ENCODE measurements at places on chromosomes 11 and 22.

GRCh38 chr11:58796333-58796732 lies 48.2 kb downstream of the GLYATL2 start:
- DNase-seq, result no peak

- DNase-seq, result no peak
Observed at GRCh38 chr22:44890416-44891292, 119.2 kb downstream of the PHF21B start.

DNA sequence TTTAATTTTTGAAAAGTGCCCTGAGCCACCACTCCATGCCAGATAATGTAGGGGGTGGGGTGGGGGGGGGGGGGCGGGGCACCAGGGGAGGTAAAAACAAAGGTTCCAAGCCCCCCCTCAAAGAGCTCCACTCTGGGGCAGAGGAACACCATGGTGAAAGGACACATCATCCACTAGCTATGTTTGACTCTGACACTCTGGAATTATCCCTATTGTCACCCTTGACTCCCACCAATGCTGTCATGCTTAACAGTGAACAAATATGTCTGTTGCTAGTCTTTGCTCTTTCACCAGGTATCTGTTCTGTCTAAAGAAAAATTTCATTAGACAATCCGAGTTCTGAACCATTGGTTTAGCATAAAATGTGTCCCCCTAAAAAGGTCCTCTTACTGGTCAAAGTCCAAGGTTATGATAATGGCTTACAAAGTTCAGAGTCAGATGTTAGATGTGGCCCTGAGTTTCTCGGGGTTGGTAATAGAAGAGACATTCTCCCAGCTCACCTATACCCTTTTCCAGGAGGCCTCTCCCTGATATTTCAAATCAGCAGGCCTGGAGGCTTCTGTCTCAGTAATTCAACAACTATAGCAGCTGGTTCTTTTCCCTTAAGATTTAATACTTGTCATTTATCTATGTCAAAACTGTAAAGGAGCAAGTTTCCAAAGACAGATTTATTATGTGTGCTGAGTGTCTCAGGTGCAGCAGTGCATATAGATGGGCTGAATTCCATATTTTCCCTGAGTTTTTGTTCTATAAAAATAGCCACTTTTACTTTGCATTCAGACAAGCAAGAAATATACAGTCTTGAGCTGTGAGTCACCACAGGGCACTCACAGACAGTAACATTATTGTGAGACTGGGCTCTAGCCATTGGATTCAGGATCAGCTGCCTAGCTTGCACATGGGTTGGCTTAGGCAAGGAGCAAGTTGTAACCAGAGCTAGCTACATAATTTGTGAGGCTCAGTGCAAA lies 174.1 kb downstream of the CSNK2A3 start:
- no peak for DNase-seq

DNA sequence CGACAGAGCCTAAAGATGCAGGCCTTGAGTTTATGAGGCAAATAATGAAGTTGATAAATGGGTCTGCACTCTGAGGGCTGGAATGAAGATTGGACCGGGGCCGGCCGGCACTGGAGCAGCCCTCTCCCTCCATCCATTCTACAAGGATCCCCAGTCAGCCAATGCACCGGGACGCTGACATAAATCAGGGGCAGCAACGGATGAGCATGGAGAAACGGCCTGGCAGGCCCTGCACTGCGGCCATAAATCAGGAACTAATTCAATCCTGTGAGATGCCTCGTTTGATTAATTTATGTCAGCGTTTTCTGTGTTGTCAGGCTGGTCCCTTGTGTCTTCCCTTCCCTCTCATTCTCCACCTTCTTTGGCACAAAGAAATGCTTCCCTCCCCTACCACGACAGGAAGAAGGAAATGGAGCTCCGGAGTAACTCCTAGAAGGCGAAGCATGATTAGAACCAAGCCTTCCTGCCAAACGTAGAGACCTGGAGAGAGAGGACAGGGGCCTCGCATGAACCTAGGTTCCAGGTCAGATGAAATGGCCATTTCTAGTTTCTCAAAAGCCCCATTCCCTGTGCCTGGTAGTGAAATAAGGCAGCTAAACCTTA lies 358.4 kb downstream of the OPCML start:
- DNase-seq, result no peak

DNA sequence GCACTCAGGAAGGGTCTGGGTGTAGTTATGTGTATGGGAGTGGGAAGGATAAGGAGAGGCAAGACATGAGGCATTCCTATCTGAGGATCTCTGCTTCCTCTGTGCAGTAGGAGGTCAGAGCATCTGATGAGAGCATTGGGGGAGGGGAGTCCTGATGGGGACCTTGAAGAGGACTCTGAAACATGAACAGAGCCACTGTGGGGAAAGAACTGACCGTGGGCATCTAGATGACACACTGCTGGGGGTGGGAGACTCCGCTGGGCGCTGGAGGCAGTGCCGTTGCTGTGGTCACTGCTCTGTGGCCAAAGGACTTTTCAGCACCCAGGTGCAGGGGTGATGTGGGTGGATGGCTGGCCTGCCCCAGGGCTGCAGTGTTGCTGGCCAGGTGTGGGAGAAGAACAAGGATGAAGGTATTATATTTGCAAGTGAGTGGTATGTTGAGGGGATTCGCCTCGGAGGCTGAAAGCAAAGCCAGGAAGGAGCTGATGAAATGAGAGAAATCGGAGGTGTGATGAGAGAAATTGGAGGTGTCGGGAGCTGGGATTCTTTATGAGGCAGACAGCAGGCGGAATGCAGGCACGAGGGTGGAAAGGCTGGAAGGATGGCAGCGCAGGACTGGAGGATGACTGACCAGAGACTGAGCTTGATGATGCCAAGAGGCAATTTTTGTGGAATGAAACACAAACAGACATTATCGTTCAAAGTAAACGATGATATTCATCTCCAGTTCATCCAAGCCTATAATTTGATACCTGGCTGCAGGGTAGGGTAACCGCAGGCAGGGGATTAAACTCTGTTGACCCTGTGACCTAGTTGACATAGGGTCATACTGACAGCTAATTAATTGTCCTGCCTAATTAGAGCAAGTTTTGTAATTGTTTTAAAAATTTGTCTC lies 19.4 kb upstream of the TMPRSS4 start:
- DNase-seq, result no peak

GRCh38 chr11:12636871-12637410 lies 37.3 kb upstream of the TEAD1 start:
- no peak for DNase-seq

GRCh38 chr11:16603890-16604793 lies 134.3 kb upstream of the C11orf58 start:
- DNase-seq, result peak; percentile 33

- no peak for DNase-seq
Observed at GRCh38 chr11:5524756-5525155, 8.3 kb upstream of the UBQLNL start.

- no peak for DNase-seq
Observed at GRCh38 chr11:35040221-35040942, 98.6 kb upstream of the CD44 start.

GRCh38 chr22:37467391-37467955 lies 18.7 kb downstream of the MFNG start:
- DNase-seq, result no peak

- no peak for DNase-seq
Observed at GRCh38 chr11:67492801-67493547, 10.1 kb downstream of the AIP start.

GRCh38 chr11:47514825-47515647 lies 37.9 kb downstream of the CELF1 start:
- no peak for DNase-seq

DNA sequence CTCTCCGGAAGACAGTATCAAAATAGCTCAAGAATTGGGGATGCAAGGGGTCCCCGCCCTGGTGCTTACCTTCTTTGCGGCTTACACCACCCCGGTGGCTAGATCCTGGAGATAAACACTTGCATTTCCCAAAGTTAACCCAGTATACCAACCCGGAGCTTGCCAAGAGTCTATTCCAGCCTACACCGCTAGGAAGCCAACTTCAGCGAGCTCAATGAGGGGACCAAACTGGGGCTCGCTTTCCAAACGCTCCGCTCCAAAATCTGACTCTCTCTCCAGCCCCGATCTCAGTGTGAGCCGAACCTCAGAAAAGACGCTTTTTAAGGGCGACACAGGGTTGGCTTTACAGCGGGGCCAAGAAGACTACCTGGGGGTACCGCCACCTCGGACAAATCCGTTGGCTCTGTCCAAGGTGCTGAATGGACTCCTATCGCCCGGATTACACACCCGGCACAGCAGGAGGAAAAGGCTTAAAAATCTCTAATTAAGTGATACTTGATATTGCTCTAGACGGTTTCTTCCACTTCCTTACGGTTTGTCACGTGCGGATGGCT lies 20.1 kb upstream of the BDNF start:
- DNase-seq, result peak; percentile 48

GRCh38 chr11:124608147-124608546 lies 3.1 kb upstream of the PANX3 start:
- no peak for DNase-seq

DNA sequence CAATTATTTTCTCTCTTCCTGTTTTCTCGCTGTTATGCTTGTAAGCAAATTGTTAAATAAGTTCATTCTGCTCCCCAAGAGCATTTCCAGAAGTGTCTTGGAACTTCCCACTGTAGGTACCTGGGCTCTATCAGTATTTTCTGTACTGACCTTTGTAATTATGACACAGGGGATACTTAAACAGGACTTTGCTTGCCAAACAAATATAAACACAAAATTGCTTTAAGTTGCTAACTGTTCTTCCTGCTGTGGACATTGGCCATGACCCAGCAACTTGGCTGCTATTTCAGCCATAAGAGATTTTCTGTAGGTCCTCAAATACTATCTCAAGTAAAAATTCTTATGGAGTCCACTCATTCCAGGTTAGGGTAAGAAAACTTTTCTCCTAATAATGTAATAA lies 30.1 kb downstream of the SYT9 start:
- no peak for DNase-seq

DNA sequence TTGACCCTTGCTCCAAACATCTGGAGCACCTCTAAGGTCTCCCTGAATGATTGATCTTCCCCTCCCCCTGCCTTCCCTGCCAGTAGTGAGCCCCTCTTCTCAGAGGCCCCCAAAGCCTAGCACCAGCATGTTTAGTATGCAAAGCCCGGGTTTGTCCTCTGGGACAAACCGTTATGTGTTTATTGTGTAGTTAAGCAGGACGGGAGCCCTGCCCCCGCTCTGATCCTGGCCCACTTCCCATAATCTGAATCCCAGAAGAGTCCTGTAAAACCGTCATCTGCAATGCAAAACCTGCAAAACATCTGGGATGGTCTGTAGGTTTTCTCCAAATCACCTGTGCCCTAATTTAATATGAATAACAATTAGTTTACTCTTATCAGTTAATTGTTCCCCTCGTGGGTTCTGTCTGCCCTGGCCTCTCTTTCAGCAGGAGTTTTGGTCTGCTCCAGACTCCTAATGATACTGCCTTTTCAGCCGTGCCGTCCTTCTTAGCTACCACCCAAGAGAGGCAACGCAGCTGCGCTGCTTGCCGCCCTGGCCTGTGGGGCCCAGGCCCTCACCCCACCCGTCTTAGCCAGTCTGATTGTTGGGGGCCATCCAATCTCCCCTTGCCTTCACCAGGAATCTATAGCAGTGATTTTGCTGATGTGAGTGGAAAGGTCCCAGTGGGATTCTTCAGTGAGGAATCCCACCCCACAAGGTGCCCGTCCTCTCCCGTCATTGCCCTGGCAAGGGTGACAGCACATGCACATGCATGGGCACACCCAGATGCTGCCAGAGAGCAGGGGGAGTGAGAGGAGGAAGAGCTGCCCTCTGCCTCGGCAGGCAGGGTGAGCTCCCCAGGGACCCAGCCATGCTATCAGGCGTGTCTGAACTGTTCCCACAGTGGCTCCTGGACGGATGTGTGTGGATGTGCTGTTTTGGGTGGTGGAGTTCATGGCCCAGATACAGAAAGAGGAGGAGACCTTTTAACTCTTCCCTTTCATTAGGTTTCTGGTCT lies 3.0 kb upstream of the B3GAT1 start:
- no peak for DNase-seq

- no peak for DNase-seq
Observed at GRCh38 chr11:125071435-125071834, 8.3 kb downstream of the SLC37A2 start.

- DNase-seq, result no peak
Observed at GRCh38 chr11:126930091-126930841, 70.3 kb downstream of the KIRREL3 start.

DNA sequence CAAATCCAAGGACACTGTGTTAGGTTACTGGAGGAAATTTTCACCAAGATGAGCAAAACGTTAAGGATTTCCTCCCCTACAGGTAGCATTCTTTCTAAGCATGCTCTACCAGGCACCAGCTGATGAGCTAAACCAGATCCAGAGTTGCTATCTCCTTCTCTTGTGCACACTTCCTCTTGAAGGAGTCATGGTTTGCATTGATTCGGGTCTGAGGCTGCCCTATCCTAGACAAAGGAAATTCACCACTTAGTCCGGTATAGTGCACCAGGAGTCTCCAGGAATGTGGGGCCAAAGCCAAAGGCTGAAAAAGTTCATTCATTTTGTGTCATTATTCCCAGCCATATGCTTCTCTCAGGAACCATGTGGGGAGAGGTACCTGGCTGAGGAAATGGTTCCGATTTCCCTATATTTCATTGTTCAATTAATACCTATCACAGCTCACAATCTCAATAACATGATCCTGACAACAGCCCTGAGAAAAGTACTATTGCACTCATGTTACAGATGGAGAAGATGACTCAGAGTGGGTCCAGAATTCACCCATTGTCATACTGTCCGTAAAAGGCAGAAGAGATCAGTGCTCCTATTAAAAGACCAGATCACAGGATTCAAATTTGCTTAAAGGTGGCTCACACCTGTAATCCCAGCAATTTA lies 39.1 kb downstream of the SLC35F2 start:
- no peak for DNase-seq

DNA sequence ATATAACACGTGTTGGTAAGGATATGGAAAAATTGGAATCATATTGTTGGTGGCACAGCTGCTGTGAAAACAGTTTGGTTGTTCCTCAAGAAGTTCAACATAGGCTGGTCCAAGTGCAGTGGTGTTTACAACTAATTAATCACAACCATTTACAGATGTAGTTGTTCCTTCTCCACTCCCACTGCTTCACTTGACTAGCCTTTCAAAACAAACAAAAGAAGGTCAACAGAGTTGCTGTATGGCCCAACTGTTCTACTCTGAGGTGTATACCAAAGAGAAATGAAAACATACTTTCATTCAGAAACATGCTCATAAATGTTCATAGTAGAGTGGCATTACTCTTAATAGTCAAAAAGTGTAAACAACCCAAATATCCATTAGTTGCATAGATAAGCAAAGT lies 36.6 kb upstream of the ACAT1 start:
- no peak for DNase-seq

All from HEK293T (cell line).